ENCODE measurements at places on chromosomes 13 and 19.

- DNase-seq, result no peak
These were observed 287.4 kb downstream of the PCDH17 start for GRCh38 chr13:57918913-57919312.

DNA sequence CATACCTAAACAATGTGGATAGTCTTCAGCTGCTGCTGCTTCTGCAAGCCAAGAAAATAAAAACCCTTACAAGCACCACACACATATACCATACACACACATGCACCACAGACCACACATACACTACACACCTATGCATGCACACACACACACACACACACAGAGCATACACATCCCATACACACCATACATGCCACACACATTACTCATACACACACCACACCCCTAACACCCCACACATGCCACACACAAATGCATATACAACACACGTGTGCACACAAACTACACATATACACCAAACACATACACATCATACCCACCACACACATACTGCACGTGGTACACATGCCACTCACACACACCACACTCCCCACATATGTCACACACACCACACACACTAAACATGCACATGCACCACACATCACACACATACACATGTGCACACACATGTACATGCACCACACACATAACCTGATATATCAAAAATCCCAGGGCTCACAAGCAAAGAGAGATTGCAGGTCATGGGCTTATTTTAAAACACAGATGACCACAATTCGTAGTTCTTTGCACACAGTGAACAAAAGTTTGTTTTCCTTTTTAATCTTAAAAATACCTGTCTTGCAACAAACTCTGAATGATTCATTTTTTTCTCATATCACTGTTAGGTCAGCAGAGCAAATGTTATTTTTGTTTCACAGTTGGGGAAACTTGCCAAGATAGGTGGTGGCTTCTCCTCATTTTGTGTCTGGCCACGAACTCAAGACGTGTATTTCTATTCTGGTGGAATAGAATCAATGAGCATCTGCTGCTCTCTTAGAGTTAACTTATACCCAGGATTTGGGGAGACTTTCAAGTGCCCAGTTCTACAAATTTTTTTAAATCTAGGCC lies 456.6 kb downstream of the FGF9 start:
- DNase-seq, result no peak

GRCh38 chr19:30325676-30326392 lies 46.4 kb upstream of the ZNF536 start:
- DNase-seq, result no peak

GRCh38 chr13:46738766-46739165 lies 58.2 kb downstream of the ESD start:
- no peak for DNase-seq

DNA sequence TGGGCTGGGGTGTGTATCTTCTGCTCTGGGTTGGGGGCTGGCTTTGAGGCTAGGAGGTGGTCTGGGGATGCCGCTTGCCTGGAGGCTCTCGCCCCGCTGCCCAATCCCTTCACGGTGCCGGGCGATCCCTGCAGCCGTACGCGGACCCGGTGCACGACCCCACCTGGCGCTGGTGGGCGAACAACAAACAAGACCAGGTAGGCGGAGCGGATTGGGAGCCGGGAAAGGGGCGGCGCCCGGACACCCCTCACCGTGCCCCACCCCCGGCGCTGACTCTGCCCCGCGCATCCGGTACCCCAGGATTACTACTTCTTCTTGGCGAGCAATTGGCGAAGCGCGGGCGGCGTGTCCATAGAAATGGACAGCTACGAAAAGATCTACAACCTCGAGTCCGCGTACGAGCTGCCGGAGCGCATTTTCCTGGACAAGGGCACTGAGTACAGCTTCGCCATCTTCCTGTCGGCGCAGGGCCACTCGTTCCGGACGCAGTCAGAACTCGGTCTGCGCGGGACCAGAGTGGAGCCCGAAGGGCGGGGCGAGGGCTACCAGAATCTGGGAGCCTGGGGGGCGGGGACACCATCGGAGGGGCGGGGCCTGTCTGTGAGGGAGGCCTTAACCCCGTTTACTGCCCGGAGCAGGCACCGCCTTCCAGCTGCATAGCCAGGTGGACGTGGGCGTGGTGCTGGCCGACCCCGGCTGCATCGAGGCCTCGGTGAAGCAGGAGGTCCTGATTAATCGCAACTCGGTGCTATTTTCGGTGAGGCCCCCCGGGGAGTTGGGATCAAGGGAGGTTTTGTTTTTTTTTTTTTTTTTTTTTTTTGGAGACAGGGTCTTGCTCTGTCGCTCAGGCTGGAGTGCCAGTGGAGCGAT lies 12.1 kb upstream of the PSMD8 start:
- DNase-seq, result peak; percentile 34

DNA sequence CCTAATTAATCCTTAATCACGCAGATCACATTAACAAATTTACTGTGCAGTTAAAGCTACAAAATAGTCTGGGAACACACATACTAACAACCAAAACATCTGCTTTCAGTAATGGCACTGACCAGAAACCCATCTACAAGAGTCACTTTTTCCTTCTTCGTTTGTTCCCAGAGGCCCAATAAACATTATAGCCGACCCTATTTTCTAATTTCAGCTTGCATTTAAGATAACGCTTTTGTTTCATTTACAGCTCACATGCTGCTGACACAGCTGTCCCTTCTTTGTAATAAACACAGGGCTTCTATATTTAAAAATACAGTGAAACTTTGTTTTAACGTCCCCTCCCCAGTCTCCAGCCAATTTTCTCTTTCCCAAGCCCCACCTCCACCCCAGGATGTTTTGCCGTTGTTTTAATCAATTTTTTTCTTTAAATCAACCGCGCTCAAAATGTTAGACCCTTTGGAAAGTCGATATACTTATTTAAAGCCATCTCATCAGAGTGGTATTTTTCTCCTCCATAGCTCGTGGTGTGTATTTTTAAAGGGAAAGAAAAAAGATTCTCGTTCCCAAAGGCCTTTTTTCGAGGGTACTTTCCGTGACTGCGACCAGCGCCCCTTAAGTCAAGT lies 1.7 kb upstream of the WBP4 start:
- DNase-seq, result no peak

- no peak for DNase-seq
These were observed 19.4 kb downstream of the GJA3 start for GRCh38 chr13:20141238-20142022.

DNA sequence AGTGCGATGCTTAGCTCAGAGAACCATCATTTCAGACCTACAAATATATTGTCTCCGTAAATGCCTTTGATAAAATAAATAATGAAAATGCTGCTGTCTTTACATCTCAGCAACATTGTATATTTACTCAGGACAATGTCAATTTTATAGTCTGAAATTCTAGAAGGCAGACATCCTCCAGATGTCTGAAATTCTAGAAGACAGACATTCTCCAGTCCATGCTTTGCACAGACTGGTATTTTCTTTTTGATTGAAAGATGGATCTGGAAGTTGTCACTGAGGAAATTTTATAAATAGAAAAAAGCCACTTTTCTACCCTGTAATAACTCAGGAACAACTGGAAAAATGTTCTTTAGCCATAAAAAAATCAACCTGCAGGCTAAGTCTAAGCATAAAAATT lies 2293.3 kb downstream of the PCDH9 start:
- DNase-seq, result no peak

- no peak for DNase-seq
These were observed 27.6 kb downstream of the SLC6A16 start for GRCh38 chr19:49297403-49297802.

DNA sequence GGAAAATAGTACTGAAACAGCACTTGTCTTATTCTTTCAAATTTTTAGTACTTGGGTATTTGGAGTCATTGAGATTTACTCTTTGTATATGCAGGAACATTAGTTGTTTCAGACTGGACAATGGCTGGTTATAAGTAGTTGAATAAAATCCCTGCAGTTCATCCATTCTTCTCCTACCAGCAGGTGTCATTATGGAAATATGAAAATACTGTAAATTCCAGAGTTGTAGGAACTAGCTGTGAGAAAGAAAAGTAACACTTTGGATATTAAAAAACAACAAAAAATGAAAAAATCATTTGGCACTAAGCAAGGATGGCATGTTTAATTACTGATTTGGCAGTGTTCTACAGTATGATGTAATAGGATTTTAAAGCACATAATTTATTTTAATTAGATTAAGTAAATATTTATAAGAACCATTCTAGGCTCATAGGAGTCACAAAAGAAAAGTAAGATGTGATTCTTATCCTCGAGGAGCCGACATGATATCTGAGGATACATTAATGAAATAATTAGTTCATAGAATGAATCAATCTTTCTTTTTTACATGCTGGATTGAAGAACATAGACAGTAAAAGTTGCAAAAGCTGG lies 155.3 kb downstream of the KCNRG start:
- DNase-seq, result no peak

GRCh38 chr13:67967031-67967430 lies 736.9 kb upstream of the PCDH9 start:
- DNase-seq, result no peak

DNA sequence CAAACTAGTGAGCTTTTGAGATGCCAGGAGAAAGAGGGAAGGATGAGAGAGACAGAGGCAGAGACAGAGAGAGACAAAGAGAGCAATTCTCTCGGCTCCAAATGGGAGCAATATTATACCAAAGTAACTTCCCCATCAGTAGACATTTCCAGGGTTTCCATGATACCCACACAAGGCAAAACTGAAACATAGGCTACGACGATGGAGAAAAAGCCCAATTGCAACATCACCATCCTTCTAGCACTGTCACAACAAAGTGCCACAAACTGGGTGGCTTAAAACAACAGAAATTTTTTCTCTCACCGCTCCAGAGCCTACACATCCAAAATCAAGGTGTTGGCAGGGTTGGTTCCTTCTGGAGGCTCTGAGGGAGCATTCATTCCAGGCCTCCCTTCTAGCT lies 81.4 kb downstream of the KCTD12 start:
- DNase-seq, result no peak

DNA sequence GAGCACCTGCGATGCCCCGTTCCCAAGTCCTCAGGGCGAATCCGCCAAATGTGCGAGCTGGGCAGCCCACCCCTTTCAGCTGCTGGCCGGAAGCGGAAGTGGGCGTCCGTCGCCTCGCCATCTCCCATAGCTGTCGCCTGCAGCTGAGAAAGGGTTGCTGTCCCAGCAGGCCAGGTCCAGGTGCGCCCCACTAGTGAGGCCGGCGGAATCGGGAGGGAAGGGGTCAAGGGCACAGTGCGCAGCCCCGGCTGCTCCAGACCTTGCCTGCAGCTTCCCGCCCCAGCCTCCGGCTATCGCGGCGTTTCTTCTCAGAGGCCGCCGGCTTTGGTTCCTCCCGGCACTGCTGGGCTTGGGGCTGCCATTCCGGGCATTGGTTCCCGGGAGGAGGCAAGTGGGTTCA lies at the start of gene ZNF177:
Gene ZNF177 (plus strand): TSS at position 109 of the 400 bp plus-strand sequence. CDS start 15,299 bp downstream, outside the sequence.
- DNase-seq, result no peak

DNA sequence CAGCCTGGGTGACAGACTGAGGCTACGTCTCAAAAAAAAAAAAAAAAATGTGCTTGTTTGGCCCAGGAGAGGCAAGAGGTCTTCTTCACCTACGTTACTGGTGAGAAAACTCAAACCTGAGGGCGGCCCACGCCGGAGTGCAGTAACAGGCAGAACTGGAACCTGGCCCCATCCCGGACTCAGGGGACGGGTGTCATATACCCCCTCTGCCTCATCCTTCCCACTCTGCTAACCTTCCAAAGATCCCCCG lies 414 bp upstream of the ADAT3 start:
- no peak for DNase-seq

DNA sequence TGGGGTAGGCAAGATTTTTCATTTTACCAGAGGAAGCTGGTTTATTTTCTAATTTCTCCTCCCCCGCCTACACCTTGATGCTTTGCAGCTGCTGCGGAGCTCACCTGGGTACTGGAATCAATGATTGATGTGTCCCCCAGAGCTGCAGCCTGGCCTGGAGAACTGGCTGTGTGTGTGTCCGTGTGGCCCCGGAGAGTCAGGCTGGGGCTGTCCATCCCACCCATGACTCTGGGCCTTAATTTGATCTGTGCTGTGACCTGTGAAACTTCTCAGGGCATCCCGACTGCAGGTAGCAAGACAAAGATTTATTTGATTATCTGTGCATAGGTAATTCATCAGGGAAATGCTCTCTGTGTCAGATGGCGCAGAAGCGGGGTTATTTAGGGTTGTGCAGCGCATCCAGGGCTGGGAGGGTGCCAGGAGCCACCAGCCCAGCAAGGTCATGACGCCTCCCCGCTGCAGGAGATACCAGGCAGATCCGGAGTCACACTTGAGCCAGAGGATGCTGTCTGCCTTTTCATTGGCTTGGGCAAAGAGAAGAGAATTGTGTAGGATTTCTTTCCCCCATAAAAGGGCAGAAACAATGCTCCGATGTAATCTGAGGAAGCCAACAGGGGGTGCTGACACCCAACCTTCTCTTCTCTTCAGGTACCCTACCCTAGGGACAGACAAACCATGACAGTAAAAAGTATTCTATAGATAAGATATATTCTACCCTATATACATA lies 346.6 kb downstream of the TSHZ3 start:
- no peak for DNase-seq

- no peak for DNase-seq
These were observed 17.1 kb downstream of the NAA16 start for GRCh38 chr13:41327994-41328790.

- no peak for DNase-seq
These were observed 32.8 kb upstream of the URI1 start for GRCh38 chr19:29908963-29909944.

GRCh38 chr13:34412295-34412694 lies 529.8 kb upstream of the NBEA start:
- no peak for DNase-seq

DNA sequence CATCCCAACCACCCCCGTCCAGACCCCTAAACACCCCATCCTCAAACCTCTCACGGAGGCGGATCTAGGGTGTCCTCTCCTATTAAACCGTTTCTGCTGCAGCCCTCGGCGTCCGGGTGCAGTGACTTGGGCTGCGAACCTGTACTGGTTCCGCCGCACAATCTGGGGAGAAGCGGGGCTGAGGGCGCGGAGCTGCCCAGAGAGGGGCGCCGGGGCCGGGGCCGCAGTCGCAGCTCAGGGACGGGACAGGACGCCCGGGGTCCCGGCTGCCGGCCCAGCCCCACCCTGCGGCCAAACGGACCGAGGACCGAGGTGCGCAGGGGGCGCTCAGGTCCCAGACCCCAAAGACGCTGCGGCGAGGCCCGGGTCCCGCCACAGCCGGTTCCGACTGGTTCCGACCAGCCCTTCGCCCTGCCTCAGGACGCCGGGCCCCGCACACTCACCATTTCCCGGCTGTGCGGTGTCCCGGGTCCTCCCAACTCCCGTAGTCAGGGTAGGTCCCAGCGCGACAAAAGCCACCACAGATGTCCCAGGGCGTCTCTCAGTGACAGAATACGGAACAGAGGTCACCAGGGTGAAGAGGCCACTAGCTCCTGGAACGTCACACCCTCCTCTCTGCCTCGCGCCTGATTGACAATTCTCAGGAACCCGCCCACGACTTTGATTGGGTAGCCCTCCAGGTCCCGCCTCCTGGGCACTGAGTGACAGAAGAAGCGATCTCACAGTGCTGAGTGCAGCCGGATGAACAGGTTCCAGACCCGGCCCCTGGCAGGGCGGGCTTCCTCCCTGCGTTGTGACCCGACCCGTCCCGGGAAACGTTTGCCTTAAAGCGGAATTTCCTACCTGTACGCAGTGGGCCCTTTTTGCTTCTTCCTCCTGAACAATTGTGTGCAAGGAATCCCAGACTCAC lies at the start of gene ZNF44:
Gene ZNF44 (minus strand): TSS at position 635 of the 910 bp plus-strand sequence. CDS start 189 bp downstream, at position 446.
- DNase-seq, result peak; percentile 93

GRCh38 chr19:10419200-10419645 lies 1.1 kb upstream of the PDE4A start:
- no peak for DNase-seq

GRCh38 chr19:277581-278165 lies 13.5 kb downstream of the PLPP2 start:
- DNase-seq, result no peak

- no peak for DNase-seq
These were observed 11.4 kb upstream of the IGFL1 start for GRCh38 chr19:46218160-46218559.
